Kidney (tissue), 22 donors: ENCODE measurements at places on chromosomes 5 and 9. TPM values are rescaled to one million over a fixed set of nuclear protein-coding genes. Genes with fewer than 3 reads are reported as not detected.

CNTFR gene
- polyA plus RNA-seq, result 1.7 TPM

FNBP1 gene
- polyA plus RNA-seq, result 9.7 TPM

HRCT1 gene
- polyA plus RNA-seq, result 13.3 TPM

TEX53 gene
- not detected for polyA plus RNA-seq

IFNA13 gene
- not detected for polyA plus RNA-seq
